ENCODE measurements at places on chromosomes 16 and 17. TPM values are rescaled to one million over a fixed set of nuclear protein-coding genes. Genes with fewer than 3 reads are reported as not detected.

KRT36 gene
- total RNA-seq = not detected

SYCE1L gene
- total RNA-seq = not detected

KRT40 gene
- not detected for total RNA-seq

KRT14 gene
- 43.9 TPM for total RNA-seq

ADAM11 gene
- total RNA-seq = 3.9 TPM

CES2 gene
- total RNA-seq = 37.5 TPM

PIMREG gene
- 0.42 TPM for total RNA-seq

CCL8 gene
- not detected for total RNA-seq

CRHR1 gene
- total RNA-seq = not detected

TTYH2 gene
- 27.2 TPM for total RNA-seq

ADAP2 gene
- total RNA-seq = 64.2 TPM

MT1M gene
- total RNA-seq = 103 TPM

LUC7L gene
- total RNA-seq = 109 TPM

CD300LF gene
- not detected for total RNA-seq

DHX40 gene
- 31.2 TPM for total RNA-seq
